ENCODE measurements at places on chromosomes 1 and 21.

GRCh38 chr1:84406346-84406861 is 8.1 kb downstream of the DNASE2B start:
- no peak for DNase-seq

- DNase-seq: no peak
Observed at GRCh38 chr21:28522014-28522799, 470.5 kb downstream of the LTN1 start.

DNA sequence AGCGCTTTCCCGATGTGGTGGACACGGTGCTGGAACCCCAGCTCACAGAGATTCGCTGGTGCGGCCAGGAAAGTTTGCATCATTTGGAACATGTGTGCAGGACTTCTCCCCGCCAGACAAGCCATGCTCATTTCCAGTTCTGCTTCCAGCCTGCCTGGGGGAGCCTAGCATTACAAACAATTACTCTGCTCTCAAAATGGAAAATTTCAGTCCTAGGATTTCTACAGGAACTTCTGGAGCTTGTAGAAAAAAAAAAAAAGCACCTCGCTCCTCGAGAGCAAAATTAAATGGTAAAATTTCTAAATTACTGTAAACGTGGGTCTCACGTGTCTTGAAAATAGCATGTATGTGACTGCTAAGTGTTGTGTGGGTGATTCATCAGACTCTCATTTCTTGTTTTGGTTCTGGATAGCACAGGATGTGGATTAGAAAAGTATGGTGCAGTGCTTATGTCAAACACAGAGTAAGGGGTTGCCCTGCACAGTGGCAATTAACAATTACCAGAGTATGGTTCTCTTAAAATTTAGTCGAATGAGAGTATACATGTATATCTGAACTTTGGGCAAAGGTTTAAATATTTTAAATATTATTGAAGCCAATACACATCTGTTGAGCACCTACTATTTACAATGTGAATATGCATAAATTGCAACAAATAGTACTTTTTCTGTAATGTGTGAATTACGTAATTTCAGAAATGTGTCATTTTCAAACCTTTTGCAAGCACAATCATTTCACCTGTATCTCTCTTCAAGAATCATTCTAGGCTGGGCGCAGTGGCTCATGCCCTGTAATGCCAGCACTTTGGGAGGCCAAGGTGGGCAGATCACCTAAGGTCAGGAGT is 61.8 kb upstream of the PTGFRN start:
- no peak for DNase-seq

GRCh38 chr1:192088496-192088895 is 69.8 kb upstream of the RGS18 start:
- no peak for DNase-seq

DNA sequence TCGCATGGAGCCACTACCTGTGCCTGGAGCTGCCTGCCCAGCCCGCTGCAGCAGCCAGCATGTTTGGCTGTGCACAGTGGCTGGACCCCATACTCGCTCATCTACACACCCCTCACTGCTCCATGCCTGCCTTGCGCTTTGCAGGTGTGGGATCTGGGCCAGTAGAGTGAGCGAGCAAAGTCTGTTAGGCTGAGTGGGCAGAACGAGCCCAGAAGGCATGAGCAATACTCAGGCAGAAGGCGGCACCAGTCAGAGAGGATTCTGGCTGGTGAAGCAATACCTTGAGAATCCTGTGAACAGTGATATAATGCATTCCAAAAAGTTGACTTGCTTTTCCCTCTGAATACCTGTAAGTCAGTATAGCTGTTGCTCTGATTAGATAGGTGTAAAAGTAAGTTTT is 816.4 kb downstream of the KCNT2 start:
- no peak for DNase-seq

DNA sequence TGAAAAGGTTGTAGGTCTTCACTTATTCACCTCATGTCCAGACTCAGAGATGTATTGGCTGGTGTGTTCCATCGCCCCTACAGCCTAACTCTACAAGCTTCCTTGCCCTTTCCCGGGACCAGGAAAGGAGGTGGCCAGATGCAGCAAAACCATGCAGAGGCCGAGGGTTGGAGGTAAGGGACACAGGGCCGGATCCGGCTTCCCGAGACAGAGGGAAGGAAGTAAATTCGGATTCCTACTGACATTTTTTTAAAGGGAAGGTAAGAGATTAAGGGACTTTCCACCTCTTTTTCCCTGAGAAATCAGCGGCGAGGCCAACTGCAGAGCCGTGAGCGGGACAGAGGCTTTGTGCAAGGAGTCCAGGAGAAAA is 12.7 kb downstream of the EPHA10 start:
- DNase-seq: no peak

- no peak for DNase-seq
Observed at GRCh38 chr1:235863699-235864093, 3.0 kb downstream of the LYST start.

GRCh38 chr1:51415963-51416362 is 85.6 kb upstream of the TTC39A start:
- no peak for DNase-seq

DNA sequence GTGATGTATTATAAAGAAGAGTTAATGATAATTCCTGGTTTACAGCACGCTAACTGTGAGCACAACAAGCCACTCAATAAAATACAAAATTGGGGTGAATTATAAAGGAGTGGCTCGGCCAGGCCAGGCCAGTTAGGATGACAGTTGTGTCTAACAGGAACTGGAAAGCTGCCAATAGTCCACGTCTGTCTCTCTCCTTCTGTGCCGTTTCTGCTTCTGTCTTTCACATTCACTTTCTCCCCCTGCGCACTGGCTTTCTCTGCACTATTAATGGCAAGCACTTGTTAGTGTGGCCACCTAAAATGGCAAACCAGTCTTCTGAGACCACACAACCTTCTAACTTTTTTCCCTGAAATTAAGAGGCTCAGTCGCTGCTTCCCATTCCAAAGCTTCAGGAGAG is 394.3 kb downstream of the NTNG1 start:
- no peak for DNase-seq

GRCh38 chr1:55468142-55468795 is 253.1 kb upstream of the USP24 start:
- DNase-seq: no peak

- DNase-seq: no peak
Observed at GRCh38 chr1:81654147-81654546, 146.6 kb upstream of the ADGRL2 start.

DNA sequence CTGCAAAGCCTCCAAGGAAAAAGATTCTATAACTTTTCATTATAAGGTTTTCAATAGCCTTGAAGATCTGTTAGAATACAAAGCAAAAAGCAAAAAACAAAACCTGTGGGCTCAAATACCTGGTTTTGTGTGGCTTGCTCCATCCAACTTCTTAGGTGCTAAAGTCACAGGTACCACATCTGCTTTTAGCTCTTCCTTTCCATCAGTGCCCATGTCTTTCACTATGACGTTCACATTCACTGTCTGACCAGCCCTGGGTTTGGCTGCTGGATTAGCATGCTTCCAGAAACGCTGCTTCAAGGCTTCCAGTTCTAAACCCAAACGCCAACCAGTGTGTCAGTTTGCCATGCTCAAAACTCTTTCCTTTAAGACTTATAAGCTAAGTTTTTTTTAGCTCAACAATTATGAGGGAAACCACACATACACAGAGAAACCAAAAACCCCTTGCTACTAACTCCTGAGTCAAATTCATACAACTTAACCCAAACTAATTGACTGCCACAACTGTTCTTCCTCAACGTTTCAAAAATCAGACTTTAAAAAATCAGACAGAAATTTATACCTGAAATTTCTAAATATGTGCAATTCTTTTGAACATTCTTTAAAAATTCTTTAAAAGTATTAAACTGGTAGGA is 16.0 kb downstream of the CLSPN start:
- DNase-seq: no peak

GRCh38 chr1:96187020-96187419 is 534.6 kb upstream of the PTBP2 start:
- no peak for DNase-seq

DNA sequence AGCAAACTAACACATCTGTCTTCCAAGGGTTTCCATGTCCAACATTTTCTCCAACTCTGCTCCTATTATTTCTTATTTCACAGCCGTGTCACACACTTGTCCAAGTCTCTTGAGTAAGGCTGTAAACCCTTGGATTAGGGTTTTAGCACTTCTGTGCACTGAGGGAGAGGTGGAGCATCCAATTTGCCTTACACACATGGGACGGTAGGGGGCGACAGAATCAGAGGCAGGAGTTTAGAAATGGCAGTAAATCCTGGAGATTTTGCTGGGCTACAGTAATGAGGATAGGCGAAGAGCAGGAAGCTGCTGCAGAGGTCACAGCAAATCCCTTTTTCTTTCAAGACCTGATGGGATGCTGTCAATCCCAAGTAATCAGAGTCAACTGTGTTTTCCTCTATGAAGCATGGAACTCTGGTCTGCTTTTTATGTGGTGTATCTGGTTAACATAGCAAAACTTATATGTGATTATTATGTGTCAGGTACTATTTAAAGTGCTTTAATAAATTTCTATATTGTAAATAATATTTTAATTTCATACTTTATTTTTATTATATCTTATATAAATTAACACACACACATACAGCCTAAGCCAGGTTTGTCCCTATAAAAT is 15.4 kb upstream of the LCE5A start:
- DNase-seq: no peak

DNA sequence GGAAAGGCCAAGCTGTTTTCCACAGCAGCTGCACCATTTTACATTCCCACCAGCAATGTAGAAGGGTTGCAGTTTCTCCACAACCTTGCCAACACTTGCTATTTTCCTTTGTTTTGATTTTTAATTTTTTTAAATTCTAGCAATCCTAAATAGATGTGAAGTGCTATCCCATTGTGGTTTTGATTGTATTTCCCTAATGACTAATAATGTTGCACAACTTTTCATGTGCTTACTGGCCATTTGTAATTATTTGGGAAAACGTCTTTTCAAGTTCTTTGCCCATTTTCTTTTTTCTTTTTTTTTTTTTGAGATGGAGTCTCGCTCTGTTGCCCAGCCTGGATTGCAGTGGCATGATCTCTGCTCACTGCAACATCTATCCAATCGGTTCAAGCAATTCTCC is 53.9 kb downstream of the VCAM1 start:
- DNase-seq: no peak

DNA sequence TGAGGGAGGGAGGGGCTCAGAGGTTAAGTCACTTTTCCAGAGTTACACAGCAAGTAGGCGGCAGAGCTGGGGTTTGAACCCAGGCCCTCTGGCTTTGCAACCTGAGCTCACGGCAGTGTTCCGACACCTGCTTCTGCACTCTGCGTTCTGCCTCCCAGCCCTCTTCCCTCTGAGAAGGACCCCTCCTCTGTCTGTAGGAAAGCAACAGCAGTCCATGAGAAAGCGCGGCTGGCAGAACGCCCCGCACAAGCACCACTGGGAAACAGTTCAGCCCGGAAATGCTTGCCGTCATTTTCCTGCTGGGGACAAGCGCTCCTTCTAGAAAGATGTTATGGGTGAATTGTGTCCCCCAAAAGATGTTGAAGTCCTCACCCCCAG is 241.1 kb downstream of the NPHP4 start:
- DNase-seq: no peak
